Heart left ventricle (tissue), 16 donors: ENCODE measurements at places on chromosomes 16 and 17. TPM values are rescaled to one million over a fixed set of nuclear protein-coding genes. Genes with fewer than 3 reads are reported as not detected.

DNA sequence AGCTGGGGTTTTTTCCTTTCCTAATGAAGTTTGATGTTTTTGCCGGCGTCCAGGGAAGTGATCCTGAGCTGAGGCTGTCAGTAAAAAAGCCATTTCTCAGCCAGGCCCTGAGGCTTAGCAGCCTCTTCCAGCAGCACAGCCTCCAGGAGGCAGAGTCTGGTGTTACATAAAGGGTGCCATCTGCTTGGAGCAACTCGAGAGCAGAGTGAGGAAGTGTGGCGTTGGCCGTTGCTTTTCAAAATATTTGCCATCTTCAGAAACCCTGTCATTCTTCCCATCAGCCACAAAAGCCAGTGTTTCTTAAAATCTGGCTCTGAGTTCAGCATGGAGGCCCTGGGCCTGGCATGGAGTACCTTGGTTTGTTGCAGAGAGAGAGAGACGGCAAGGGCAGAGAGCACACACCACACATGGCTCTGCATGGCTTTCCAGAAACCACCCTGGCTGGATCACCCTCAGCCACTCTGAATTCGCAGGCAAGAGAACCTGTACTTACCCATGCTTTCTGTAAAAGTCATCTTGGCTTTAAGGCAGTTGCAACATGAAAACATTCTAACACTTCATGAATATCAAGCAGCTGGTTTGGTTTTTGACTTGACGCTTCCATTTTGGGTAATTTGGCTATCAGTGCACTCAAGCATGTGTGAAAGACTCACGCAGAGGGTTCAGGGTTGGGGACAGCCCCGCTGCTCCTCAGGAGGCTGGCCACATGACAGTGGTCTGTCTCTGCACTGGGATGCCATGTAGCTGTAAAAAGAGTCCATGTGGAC lies 21.0 kb downstream of the PMM2 start:
- DNase-seq, result no peak

DNA sequence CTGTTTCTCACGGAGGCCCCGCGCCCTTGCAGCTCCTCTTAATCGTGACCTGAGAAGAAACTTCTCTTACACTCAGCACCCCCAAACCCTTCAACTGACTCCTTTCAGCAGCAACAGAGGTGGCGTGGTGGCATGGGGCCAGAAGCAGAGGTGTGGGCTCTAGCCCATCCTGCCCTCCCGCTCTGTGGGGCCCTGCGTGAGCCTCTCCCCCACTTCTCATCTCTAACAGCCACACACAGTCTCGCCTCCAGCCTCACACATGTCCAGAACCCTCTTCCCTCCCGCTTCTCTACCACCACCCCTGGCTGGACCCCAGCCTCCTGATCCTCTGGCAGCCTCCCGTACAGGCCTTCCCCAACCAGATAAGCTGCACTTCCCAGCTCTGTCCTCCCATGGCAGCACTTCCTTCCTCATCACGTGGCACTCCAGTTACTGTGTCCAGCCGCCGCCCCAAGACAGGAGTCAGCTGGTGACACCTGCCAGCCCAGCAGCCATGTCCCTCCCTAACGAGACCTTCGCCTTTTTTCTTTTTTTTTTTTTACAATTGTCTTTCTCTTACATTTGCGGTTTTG lies 30.5 kb downstream of the NSMCE1 start:
- no peak for DNase-seq

DNA sequence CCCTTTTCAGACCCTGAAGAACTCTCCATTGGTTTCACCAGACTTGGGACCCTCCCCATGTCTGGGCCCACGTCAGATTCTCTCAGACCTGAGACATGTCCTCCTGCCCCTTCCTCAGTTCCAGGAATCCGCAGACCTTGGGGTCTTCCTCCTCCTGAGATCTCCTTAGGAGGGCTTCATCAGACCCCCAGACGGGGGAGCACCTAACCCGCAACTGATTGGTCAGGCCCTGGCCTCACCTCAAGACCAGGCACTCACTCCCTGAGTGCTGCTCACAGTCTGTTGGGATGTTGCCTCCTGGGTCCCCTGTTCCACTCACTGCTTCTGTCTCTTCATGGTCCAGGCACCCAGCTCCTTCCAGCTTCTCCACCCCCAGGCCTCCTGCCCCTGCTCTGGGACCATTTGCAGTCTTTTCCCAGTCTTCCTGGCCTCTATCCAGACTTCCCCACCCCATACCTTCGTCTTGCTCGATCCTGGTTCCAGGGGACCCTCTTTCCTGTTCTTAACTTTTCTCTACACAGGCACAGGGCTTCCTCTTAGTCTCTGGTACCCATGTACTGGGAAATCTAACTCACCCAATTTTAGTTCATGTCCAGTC lies 1.2 kb downstream of the GID4 start:
- DNase-seq, result no peak

GRCh38 chr16:64450177-64450576 lies 671.7 kb downstream of the CDH11 start:
- DNase-seq, result no peak

DNA sequence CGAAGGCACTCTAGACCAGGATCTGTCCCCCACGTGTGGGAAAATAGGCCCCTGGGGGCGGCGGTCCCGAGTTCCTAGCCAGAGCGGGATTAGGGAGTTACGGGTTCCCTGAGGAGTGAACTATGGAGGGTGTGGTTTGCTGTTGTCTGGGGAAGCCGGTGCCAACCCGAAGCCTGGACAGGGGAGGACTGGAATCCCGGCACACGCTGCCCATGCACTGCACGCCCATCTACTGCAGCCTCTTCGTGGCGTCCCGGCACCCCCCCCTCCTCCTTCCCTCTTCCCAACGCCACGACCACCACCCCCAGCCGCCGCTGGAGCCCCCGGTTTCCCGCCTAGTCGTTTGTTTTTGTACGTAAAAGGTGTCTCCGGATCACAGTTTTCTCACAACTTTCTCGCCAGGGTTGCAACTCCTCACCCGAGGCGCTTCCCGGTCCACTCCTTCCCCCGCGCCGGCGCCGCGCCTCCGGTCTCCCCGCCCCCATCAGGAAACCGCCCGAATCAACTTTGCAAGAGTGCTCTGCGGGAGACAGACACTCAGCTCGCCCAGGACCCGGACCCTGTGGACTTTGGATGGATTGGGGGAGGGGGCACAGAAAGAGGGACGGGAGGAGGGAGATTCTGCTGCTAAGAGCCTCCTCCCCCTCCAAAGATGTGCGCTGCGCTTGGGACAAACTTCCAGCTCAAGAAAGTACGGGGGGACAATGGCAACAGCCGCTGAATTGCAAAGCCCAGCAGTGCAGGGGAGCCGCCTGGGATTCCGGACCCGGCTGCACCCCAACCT lies 1.4 kb upstream of the LHX1 start:
- no peak for DNase-seq

DNA sequence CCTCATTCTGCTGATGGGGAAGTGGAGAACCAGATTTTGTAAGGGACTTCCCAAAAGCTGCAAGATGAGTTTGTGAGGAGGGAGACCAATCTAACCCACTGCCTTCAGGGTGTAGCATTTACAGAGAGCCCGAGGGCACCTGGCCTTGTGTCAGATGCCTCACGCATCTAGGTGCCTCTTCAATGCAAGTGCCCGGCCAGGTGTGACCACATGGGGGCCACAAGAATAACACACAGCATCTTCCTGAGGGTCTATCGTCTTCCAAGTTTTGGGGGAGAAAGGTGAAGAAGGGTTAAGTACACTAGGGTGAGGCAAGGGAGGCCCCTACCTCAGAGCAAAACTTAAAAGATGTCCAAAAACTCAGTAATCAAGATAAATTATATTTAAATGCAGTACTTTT lies 401.7 kb upstream of the CDH5 start:
- no peak for DNase-seq

DNA sequence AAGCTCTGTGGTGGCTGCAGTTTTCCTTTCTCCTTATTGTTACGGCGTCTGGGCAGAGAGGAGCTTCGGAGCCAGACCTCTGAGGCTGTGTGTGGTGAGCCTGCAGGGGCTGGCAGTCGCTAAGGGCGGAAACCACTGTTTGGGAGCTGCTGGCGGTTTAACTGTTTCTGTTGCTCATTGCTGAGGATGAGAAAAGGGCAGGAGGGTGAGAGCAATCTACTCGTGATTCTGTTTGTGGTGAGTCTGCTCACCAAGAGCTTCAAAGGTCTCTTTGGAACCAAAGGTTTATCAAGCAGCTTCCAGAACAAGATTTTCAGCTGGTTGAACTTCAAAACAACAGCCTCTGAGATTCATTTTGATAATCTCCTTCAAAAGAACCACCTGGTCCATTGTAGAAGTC lies 143.9 kb downstream of the ANKFN1 start:
- no peak for DNase-seq

GRCh38 chr16:50591800-50592771 lies 43.9 kb downstream of the NKD1 start:
- peak; percentile 90 for DNase-seq

PRSS36 gene
- 1.0 TPM for total RNA-seq

SLC52A1 gene
- not detected for total RNA-seq

GRCh38 chr16:57406881-57407280 lies 2.3 kb downstream of the CCL17 start:
- DNase-seq, result no peak
